Stimulated activated CD8-positive, alpha-beta memory T cell treated with anti-CD3 and anti-CD28 coated beads, Interleukin-12 subunit alpha, Interleukin-12 subunit beta, amount 100 ng/mL, for 4 hours (primary cell): ENCODE measurements at places on chromosomes 2 and 18.

DNA sequence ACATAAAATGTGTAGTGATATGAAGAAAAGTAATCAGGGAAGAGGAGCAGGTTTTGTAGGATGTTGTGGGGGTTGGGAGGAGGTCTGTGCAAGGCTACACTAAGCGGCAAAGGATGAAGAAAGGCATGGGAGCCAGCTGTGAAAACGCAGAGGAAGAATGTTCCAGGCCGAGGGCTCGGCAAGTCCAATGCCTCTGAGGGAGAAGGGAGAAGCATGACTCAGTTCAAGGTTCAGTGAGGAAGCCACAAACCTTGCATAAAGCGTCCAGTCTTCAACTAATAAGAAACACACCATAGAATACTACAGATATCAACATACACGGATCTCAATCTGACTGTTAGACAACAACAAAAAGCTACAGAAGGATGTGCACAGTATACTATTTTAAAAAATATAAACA is 16.2 kb downstream of the EPB41L3 start:
- DNase-seq, result no peak

DNA sequence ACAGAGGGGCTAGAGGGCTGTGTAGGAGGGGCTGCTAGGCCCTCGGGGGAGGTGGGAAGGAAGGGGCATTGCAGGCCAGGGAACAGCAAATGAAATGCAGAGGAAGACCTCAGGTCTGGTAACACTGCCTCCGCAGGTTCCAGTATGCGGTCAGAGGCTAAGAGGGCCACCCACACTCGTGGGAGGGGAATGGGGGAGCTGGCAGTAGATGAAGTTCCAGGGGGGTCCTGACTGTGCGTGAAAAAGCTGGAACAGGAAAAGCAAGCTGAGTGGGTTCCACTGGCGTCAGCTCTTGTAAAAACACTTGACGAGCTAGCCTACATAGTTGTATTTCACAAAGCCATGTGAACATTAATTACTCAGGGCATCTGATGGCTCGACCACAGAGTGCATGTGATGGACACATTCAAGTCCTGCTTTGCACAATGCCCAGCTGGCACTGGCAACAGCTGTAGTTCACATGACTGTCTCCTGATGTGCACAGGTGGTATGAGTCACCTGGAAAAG is 29.0 kb upstream of the PTPN4 start:
- DNase-seq, result no peak

DNA sequence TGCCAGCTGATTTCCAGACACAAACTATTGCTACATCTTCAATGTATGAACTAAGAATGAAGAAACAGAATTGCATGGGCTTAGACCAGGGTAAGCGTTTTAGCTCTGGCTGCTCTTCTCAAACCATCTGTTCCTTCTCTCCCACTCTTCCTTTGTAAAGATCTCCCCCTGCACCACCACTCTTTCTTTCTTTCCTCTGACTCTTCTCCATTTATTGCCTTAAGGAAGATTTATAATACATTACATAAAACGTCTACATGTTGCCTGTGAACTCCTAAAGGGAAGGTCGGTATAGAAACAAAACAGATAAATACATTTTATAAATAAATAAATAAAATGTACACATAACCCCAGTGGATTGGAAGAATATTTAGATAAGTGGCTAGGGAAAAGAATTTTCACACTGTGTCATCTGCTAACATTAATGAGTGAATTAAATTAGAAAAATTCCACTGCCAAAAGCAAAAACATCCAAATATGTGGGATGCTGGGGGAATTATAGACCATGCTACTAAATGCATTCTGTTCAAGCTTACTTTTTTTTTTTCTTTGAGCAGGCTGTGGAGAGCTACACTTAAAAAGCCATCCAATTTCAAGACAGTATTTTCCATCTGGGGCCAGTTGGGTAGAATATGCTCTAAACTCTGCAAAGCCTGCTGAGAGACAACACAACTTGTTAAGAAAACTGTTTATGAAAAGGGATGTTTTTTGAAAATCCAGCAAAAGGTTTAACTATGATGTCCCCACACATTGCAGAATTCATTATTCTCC is 41.5 kb downstream of the NCKAP5 start:
- no peak for DNase-seq

DNA sequence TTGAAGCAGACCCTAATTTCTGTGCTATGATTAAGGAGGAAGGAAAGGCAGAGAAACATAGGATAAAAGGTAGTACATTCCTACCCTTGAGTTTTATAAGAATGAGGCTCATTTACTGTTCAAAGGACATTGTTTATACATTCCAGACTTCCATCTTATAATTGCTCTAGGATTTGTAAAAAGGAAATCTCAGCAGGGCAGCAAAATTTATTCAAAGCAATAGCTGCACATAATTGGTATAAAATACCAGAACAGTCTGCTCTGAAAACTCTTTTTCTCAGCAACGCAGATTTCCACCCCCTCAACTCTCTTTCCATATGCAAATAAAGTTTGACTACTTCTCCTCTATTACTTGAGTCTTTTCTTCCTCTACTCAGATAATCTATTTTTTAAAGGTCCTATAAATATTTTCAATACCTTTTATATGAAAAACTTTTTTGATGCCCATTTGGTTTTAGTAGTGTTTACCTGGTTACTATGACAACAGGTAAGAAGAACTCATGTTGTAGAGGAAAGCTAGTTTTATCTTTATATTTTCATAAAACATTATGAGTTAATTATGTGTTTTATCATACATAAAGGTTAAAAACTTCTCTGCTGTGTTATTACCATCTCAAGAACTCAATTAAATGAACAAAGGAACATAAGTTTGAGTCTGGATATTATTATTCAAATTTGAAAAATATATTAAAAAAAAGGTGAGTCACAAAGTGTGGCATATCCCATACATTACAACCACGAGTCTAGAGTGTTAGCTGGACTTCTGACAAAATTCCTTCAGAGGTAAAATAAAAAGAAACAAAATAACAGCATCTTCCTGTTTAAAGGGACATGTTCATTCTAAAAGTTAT is 19.9 kb downstream of the RBMS1 start:
- no peak for DNase-seq

DNA sequence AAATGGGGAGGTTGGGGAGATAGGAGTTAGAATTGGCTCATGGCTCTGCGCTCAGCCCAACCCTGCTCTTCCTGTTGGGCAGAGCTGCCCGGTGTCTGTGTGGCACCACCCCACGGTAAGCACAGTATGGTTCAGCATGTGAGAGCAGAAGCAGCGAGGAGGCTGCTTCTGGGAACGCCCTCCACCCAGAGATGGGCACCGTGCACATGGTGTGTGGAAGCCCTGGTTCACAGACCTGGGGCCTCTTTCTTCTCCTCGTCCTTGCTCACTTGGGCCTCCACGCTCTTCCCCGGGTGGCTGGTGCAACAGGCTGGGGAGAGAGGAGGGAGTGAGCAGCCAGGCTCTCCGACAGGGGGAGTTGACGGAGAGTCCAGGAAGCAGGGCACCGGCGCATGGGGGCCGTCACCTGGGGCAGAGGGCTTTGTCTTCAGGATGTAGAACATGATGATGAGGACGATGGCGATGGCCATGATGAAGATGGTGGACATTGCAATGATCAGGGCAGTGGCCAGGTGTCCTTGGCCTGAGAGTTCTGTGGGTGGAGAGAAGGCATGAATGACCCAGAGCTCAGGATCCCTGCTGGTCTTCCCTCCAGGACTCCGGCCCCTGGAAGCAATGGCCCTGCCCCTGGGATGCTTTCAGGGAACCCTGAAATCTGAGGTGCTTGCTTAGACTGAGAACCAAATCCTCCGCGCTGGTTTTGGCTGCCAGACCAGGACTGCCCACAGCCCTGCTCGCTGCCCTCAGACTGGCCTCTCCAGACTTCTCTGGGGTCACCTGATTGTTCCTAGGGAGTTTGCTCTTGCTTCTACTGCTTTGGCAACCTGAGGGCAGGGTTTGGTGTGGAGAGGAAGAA is 78.3 kb downstream of the EDAR start:
- no peak for DNase-seq

DNA sequence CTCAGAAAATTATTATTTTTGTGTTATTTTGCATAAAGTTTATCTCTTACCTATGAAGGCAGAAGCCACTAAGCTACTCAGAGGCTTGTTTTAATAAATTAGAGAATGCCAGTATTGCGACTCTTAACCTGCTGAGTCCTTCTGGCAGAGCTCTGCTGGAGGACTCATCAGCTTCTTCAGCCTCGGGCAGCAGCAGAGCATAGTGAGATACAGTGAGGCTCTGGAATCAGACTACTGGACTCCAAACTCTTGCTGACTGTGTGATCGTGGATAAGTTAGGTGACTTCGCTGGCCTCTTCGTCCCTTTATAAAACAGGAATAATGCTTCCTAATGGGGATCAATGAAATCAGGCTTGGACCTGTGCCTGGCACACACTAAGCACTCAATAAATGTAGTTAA is 1.7 kb downstream of the PTRHD1 start:
- no peak for DNase-seq

- no peak for DNase-seq
Measured at GRCh38 chr2:47386551-47386950, 16.4 kb upstream of the MSH2 start.

- DNase-seq, result no peak
Measured at GRCh38 chr2:96209011-96209728, 543 bp upstream of the STARD7 start.
